Muscle of arm (tissue), 14 donors: ENCODE measurements at places on chromosomes 6 and 20.

GRCh38 chr6:82068721-82069120, 178.8 kb downstream of the IBTK start:
- DNase-seq = no peak

DNA sequence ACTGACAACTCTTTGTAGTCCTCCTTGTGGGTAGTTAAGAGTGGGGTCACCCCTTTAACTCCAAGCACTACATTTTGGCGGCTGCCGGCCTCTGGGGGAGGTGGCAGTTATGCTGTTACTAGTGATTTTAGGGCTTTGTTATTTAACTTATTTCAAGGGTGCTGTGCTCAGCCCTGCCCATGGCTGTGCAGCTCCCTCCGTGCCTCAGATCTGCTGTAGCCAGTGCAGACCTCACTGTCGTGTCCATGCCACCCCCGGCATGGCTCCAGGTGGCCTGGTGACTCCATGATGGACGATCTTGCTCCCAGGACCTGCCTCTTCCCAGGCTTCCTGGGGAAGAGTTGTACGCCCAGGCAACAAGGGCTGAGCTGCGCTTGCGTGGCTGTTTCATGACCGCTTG, 15.4 kb downstream of the UQCC2 start:
- no peak for DNase-seq

DNA sequence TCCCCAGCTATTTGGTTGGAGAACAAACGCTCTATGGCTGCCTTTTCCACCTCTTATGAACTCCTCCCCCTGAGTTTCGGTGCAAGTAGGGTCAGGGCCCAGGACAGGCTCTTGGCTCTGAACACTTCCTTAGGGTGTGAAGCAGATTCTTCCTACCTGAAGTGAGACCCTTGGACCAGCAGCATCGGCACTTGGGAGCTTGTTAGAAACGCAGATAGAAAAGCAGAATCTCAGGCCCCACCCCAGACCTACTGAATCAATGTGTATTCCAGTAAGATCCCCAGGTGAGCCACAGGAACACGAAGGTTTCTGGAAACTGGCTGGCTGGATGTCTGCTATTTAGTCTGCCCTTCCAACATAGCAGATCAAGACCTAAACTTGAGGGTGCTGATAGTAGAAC, 3.2 kb downstream of the FAM50B start:
- no peak for DNase-seq

- DNase-seq = no peak
Observed at GRCh38 chr20:7748624-7749023, 191.6 kb downstream of the HAO1 start.

- no peak for DNase-seq
Observed at GRCh38 chr6:82842721-82843120, 222.9 kb downstream of the UBE3D start.
